Activated CD8-positive, alpha-beta memory T cell treated with anti-CD3 and anti-CD28 coated beads for 48 hours (primary cell): ENCODE measurements at places on chromosomes 3 and 15.

GRCh38 chr3:78317774-78318173 is 1277.9 kb downstream of the ROBO2 start:
- DNase-seq = no peak

- DNase-seq = no peak
Measured at GRCh38 chr3:194262176-194262924, 88.8 kb downstream of the CPN2 start.

GRCh38 chr3:42159147-42159546 is 68.0 kb downstream of the TRAK1 start:
- DNase-seq = no peak

GRCh38 chr15:56821721-56822425 is 88.6 kb upstream of the ZNF280D start:
- peak; percentile 13 for DNase-seq

- DNase-seq = no peak
Measured at GRCh38 chr15:65327651-65328393, 23.3 kb downstream of the RNU5B-1 start.

DNA sequence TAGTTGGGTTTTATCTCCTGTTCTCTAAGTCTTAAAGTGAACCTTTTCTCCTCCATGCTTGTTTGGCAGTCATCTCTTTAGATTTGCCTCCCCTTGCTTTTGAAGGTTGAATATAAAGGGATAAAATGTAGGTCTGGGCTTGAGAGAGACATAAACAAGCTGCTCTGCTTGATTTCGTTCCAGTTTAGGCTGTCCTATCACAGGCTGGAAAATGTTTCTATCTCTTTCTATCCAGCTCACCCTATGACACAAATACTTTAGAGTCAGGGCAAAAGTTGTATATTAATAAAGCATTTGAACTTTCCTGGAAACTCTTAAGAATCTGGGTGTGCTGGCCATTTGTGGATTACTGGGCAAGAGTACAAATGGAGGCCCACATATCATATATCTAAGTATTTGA is 29.5 kb upstream of the ZBBX start:
- no peak for DNase-seq

DNA sequence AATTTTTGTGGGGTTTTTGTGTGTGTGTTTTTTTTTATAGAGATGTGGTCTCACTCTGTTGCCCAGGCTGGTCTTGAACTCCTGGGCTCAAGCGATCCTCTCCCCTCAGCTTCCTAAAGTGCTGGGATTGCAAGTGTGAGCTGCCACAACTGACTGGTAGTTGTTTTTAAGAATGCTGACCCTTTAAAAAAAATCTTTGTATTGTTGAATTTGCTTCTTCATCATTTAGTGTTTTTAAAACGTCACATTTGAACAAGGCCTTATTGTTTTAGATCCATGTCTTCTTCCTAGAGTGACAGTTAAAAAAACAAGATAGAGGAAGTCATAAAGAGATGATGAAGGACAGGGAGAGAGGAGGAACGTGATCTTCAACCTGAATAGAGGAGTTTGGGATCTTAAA is 24.1 kb downstream of the GJD2 start:
- DNase-seq = no peak

GRCh38 chr3:45960289-45960688 is 17.0 kb downstream of the CXCR6 start:
- DNase-seq = no peak

- no peak for DNase-seq
Measured at GRCh38 chr3:8621872-8622271, 22.7 kb downstream of the SSUH2 start.

GRCh38 chr15:84740691-84741090 is 7.7 kb upstream of the ZNF592 start:
- DNase-seq = no peak

DNA sequence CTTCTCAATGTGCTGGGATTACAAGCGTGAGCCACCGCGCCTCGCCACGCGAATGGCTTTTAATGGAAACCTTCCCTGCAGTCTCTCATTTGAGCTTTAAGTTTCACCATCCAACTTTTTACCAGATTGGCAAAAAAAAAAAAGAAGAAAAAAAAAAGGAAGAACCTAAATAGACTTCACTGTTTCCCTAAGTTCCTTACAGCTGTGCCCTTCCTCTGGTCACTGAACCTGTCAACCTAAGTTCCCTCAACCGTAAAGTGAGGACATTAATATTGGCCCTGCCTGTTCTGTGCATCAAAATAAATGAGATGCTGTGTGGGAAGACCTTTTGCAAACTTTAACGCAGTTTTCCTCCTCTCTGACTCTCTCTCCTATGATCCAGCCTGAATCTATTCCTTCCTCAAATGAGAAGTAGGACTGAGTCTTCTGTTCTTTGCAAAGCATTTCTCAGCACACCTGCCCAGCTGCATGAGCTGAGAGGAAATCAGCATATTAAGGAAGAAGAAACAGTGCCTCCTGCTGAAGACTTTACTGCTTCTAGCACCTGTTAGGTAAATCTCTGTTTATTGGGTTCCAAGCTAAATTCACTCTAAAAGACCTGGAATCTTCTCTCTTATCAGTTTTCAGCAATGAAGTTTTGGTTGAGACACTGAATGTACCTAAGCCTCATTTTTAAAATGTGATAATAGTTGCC is 99.6 kb upstream of the ETV5 start:
- DNase-seq = no peak

DNA sequence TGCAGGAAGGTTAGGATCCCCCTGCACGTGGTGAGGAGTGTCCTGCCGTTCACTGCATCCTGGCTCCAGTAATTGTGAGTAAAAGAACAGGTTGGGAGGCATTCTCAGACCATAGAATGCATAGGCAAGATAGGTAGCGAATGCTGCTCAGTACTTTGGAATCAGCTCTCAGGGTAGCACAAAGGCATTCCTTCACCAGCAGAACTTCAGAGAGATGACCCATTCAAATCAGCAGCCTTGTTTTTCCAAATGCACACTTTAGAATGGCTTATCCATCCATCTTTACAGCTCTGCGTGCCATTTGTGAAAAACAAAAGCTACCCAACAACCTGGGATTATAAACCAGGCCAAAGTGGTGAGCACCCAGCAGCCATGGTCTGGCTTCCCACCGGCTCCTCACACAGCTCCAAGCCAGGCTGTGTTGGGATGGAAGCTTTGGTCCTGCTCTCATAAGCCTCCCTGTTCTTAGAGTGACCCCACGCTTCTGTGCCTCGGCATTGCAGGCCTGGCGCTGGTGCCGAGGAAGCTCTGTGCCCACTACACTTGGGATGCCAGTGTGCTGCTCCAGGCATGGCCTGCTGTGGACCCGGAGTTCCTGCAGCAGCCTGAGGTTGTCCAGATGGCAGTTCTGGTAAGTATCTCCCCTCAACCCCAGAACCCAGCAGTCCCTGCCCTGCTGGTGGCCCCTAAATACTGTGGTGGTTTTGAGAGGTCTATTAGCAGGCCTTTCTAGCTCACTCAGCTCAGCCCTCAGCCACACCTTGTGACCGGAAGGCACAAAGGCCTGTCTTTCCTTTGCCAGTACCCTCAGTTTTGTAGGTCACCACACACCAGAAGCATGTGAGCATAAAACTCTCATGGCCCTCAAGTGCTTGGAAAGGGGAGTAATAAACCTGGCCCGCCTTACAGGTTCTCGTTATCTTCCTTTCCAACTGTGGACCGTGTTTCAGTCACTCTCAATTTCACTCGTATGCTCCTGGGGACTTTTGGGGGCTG is 52.9 kb upstream of the LIMD1 start:
- DNase-seq = no peak

GRCh38 chr15:89847101-89847500 is 32.4 kb upstream of the ANPEP start:
- no peak for DNase-seq

GRCh38 chr3:111465081-111465670 is 76.8 kb upstream of the CD96 start:
- no peak for DNase-seq

DNA sequence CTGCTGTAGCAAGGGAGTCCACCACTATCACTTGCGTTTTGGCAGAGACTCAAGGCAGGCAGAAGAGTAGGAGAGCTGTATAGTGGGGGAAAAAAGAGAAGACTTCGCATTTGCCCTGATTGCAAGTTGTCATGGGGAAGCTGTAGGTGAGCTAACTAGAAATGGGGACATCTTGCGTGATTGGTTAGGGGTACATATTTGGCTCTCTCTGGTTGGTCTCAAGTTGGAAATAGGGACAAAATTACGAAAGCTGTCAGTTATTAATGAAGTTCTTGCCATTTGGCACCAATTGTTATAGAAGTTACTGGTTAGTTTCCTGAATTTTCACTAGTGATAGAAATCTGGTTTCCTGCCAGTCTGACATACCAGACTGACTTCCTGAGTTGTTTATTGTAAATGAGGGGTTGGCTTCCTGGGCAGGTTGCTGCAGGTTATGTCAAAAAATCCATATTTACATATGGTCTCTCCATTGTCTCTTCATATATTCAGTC is 8.2 kb upstream of the SENP7 start:
- DNase-seq = no peak

- no peak for DNase-seq
Measured at GRCh38 chr3:72829701-72830100, 18.5 kb downstream of the SHQ1 start.

- no peak for DNase-seq
Measured at GRCh38 chr3:115113367-115113766, 33.7 kb downstream of the ZBTB20 start.

GRCh38 chr3:197471221-197472010 is 84.4 kb downstream of the BDH1 start:
- DNase-seq = no peak

GRCh38 chr3:31391150-31391549 is 141.6 kb upstream of the STT3B start:
- no peak for DNase-seq

DNA sequence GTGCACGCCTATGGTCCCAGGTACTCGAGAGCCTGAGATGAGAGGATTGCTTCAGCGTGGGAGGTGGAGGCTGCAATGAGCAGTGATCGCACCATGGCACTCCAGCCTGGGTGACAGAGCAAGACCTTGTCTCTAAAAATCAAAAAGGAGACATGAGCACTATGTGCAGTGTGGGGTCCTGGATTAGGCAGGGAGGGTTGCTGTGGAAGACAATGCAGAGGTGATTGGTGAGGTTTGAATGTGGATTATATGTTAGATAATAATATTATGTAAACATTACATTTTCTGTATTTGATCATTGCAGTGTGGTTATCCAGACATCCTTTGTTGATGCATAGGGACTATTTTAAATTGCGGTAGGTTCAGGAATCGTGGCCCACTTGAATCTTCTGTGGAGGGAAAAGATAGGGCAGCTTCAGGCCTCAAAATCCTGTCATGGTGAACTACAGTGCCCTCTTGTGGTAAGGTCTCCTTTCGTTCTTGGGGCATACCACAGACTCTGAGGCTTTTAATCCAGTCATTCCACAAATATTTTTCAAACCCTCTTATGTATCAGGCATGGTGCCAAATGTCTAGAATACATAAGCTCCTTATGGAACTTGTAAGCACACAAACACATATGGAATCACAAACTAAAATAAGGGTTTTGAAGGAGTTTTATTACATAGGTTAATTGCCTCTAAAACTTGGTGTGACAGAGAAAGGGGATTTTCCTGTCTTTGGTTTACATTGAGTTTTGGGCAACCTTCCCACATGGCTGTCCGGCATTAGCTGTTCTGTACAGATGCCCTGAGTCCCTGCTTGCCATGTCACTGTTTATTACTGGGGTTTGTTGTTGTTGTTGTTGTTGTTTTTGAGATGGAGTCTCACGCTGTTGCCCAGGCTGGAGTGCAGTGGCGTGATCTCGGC is 37.7 kb downstream of the GPD1L start:
- DNase-seq = no peak

- no peak for DNase-seq
Measured at GRCh38 chr15:48579945-48580671, 65.4 kb downstream of the FBN1 start.

- DNase-seq = no peak
Measured at GRCh38 chr15:66815318-66815717, 113.3 kb downstream of the SMAD6 start.

- DNase-seq = no peak
Measured at GRCh38 chr3:111721747-111722146, 126.6 kb upstream of the ZBED2 start.

GRCh38 chr3:55218577-55218976 is 268.5 kb downstream of the WNT5A start:
- no peak for DNase-seq

DNA sequence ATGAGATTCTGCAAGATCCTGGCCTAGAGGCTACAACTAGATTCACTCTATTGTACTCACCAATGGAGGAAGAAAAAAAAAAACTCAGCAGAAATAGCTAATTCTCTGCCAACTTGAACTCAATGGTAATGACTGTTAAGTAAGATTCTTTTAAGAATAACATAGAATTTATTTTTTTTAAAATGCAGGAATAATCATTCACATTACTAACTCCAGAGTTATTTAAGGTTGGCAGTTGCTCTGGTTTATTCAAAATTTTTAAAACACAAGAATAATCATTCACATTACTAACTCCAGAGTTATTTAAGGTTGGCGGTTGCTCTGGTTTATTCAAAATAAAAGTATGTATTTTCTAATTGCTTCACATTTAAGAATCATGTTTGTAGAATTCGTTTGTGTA is 1071.9 kb downstream of the IGSF11 start:
- no peak for DNase-seq

GRCh38 chr15:99248000-99248715 is 1.2 kb downstream of the TTC23 start:
- no peak for DNase-seq

GRCh38 chr3:150220041-150220440 is 188.1 kb upstream of the TSC22D2 start:
- no peak for DNase-seq

GRCh38 chr3:194246709-194247349 is 104.3 kb downstream of the CPN2 start:
- no peak for DNase-seq

DNA sequence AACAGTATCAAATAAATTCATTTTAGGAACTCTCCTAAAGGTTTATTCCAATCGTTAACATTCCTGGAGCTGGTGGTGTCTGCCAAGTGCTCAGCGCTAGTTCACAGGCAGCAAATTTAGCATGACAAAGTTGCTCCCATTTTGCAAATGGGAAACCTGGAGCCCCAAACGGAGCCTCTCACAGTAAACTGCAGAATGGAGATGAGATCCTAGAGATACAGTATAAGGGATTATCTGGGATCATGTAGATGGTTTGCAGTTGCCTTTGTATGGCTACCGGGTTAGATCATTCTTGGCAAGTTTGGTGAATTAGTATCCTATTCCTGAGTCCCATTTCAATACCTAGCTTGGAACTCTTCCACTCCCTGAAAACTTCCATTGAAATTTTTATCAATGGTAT is 173.7 kb downstream of the CDIN1 start:
- no peak for DNase-seq

- no peak for DNase-seq
Measured at GRCh38 chr3:144429719-144430121, 458.1 kb downstream of the DIPK2A start.

DNA sequence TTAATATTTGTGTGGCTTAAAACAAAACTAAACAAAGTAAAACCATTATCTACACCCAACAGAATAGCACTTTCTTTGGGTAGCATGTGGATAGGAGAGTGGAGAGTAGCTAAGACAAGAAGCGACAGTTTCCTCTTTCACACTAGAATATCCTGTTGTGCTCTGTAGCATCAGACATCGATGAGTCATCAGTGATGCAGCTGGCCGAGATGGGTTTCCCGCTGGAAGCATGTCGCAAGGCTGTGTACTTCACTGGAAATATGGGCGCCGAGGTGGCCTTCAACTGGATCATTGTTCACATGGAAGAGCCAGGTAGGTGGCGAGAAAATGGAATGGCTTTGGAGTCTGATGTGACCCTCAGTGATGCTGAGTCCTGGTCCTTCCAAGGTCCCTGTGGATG is 108.1 kb downstream of the USP13 start:
- DNase-seq = no peak

GRCh38 chr3:93934366-93935046 is 39.2 kb downstream of the PROS1 start:
- no peak for DNase-seq
